ENCODE measurements at places on chromosomes 5 and 9.

DNA sequence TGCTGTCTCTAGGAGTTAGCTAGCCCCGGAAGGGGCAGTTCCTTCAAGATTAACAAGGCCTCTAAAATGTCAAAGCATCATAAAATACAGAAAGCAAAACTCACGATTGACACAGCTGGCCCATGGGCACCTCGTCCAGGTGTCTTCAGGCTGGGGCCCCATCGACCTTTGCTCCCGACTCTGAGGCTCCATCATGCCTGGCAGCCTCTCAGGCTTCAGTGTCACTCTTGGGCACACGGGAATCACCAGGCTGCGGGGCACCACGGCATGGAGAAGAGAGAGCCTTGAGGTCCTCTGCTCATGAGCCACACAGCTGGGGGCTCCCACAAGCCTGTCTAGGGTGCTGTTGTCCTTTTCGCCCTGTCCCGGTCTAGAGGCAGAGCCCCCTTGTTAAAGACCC, 161.2 kb downstream of the GAPVD1 start:
- no peak for DNase-seq

DNA sequence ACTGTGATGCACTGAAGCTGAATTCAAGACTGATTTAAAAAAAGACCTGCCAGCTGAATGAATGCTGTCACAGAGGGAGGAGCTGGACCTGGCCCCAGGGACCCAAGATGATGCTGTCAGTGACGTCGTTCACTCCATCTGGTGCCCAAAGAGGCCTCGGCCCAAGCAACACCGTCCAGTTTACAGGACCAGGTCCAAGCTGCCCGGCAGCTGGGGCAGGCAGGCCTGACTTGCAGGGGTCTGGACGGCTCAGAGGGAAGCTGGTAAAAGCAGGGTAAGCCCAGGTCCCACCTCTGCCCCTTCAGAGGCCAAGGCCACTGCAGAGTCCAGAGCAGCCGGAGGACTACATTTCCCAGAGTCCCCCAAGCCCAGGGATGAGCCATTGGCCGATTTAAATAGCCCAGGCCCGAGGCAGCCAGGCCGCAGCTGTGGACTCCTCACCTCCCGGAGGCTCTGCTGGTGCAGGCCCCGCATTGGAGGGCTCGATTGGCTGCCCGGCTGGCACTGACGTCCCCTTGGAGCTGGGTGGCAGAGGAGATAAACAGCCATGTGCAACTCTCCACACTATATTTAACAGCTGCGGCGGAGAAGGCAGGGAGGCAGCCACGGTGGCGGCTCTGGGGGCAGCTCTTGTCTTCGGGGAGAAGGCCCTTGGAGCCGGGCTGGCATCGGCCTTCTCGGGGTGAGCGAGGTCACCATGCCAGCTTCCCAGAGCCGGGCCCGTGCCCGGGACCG, at the start of gene PLPP7:
TSS of gene PLPP7 (plus strand) at position 423 of the 735 bp plus-strand sequence. CDS start at position 698, 275 bp downstream.
- DNase-seq, result peak; percentile 78

DNA sequence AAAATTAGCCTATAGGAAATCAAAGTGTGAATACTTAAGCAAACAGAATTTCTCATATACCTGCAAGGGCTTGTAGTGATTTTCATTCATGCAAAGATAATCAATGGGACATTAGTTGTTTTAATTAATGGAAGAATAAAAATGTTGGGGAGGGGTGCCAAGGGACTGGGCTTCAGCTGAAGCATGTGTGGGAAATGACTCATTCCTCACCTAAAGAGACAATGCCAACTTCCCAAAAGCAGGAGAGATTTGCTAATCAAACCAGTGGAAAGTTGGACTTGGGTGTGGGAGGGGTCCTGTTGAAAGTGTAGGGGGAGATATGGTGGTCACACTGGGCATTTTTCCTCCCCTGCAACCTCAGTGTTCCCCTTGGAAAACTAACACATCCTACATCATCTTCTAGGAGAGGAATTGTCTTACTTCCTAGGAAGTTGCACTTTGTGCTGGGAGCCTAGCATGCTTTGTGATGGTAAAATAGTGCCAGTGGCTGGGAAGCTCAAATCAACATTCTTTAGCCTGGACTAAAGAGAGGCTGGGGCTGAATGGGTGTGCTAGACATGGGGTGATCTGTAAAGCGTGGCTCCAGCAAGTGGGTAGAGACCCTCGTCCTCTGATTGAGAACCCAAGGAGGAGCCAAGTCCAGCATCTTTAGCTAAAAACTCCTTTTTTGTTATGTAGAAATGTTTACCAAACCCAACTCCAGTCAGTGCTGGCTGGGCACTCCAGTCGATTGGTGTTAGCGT, 6.4 kb upstream of the LHX2 start:
- DNase-seq, result no peak

- DNase-seq, result no peak
These were observed 189.5 kb downstream of the ACTL7B start for GRCh38 chr9:108666240-108666784.

DNA sequence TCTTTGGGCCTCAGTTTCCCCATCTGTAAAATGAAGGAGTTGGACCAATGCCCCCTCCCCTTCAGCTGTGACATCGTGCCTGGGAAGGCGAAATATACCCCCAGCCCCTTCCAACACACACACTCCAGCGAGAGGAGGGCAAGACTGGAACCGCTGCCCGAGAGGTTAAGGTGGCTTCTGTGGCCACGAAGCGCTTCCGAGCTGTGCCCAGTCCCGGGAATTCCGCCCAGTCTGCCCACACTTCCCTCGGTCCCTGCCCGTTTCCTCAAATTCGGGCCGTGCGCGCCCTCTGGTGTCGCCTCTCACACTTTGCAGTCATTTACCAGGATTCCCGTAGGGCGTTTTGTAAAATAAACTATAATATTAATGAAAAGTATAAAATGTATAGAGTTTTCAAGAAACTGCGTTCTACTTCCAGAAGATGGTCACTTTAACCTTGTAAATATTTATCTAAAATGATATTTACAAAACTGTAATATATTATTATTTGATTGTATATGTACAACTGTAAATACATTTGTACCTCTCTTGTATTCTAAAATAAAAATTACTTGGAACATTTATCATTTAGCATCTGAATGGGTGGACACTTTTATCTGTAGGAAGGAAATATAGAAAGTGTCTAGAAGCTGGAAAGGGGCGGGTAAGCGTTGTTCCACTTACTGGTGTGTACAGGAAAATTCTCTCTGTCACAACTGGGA, 11.0 kb upstream of the EXOSC2 start:
- DNase-seq, result peak; percentile 81
